ENCODE measurements at places on chromosomes 13 and 19. TPM values are rescaled to one million over a fixed set of nuclear protein-coding genes. Genes with fewer than 3 reads are reported as not detected.

The CA11 gene
- total RNA-seq: 3.1 TPM

The ASF1B gene
- 11.6 TPM for total RNA-seq

The RPL18 gene
- 2,324 TPM for total RNA-seq

The JUNB gene
- total RNA-seq: 59.3 TPM
